ENCODE measurements at places on chromosomes 16 and 17.

DNA sequence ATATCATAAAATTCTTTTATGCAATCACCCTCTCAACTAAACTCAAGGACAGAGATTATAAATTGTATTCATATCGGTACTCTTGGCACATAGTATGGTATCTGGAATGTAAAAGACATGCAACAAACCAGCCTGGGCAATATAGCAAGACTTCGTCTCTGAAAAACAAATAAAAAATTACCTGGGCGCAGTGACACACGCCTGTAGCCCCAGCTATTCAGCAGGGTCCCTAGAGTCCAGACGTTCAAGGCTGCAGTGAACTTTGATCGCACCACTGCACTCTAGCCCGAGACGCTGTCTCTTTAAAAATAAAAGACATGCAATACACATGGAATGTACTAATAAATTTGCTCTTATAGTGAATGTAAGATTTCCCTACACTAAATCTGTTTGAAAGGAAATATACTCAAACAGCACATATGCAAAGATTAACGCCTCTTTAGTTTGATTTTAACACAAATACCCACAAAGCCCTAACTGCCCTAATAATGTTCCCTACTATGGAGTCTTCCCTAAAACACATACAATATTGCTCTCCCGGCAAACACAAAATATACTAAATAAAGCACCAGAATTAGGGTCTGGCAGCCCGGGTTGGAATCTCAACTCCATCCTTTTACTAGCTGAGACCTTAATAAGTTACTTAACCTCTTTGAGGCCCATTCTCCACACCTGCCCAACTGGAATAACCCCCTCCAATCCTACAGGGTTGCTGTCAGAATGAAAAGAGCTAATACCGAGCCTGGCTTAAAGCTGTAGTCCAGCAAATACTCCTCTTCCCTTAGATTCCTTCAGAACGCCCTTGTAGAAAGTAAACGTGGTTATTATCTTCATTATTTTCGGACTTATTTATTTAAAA, 1.2 kb downstream of the ABCA5 start:
- no peak for DNase-seq

DNA sequence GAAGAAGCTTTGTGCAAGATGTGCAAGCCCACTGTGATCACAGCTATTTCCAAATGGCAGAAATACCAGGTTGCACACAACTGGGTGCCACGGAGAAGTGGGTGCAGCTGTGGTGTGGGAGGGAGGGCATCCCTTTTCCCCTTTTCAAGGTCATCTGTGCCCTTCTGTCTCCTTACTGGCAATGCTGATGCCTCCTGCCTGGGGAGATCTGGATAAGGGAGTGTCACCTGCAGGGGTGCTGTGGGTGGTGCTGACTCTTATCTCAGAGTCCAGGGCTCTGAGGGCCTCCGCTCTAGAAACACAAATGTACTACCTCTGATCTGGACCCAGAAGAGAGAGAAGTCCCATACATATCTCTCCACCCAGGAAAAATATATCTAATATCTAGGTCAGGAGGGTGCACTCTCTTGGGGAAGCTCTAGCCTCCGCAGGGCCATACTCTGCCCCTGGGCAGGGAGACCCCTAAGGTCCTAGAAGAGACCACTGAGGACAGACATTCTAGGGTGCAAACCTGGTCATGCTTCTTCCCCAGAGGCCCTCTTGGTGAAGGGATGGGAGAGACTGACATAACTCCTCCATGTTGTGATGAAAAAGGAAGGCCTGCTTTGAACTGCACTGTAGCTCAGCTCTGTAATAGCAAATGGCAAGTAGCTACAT, 18.5 kb downstream of the NPRL3 start:
- no peak for DNase-seq

GRCh38 chr16:31476303-31477219, 4.6 kb downstream of the TGFB1I1 start:
- no peak for DNase-seq

- DNase-seq: no peak
Measured at GRCh38 chr17:49259663-49260010, 29.1 kb upstream of the PHOSPHO1 start.

DNA sequence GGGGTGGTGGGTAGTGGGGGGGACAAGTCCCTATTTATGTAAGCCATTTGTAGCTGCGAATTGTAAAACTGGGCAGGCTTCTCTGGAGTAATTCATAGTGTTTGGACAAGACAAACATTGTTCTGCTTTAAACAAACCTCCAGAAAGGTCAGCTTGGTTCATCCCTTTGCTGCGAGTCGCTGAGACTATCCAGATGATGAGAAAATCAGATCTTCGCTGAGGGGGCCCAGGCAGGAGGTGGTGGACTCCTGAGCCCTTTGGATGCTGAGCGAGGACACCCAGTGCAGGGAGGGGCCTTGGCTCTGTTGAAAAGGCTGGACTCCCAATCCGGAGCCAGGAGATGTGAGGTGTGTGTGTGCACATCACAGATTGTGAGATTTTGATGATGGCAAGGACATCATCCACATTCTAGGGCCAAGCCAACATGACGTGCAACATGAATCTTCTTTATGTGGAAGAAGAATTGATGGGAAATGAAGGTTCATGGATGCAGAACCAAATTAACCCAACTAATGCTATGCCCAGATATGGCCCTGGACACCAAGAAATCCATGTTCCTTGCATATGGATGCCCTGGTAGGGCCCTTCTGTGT, 15.0 kb upstream of the NTN1 start:
- no peak for DNase-seq

GRCh38 chr17:14297161-14297851, 3.6 kb upstream of the HS3ST3B1 start:
- DNase-seq: no peak

DNA sequence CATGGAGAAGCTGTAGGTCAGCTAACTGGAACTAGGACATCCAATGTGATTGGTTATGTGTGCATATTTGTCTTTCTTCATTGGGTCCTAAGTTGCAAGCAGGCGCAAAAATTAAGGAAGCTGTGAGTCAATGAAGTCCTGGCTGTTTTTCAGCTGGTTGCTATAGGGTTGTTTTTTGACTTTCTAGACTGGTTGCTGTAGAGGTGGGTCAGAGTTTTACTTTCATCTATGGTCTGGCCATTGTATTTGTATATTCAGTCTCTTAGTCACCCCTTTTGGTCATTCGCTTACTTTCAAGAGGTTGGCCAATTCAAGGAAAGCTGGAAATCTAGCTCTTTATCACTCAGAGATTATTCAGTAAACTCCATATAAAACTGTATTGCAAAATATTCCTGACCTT, 62.0 kb upstream of the AMZ2 start:
- DNase-seq: no peak

DNA sequence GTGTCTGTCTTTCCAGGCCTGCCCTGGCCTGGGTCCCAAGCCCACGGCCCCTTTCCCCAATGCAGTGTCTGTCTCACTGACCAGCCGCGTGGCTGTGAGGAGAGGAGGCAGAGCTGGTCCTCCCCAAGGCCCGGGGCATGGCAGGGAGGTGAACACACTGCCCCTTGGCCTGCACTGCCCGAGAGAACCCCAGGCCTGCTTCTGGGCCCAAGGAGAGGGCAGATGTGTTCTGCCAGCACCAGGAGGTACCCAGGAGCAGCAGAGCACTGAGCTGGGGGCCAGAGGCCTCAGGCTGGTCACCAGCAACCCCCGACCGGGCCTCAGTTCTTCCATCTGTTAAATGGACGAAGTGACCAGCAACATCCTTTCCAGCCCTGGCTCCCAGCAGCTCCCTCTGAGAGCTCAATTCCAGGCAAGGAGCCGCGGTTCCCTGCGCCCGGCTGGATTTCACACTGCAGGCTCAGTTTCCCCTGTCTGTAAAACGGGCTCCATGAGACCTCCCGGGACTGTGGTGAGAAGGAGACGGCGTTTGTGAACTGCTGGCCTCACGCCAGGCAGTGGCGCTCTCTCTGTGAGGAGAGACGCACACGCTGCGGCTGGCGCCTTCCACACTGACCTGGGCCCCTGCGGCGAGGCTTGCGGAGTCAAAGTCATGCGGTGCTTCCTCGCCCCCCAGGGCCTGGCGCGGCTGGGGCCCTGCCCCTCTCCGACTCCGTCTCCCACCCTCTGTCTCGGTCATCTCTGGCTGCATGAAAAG, 8.1 kb upstream of the ZFPM1 start:
- DNase-seq: no peak

DNA sequence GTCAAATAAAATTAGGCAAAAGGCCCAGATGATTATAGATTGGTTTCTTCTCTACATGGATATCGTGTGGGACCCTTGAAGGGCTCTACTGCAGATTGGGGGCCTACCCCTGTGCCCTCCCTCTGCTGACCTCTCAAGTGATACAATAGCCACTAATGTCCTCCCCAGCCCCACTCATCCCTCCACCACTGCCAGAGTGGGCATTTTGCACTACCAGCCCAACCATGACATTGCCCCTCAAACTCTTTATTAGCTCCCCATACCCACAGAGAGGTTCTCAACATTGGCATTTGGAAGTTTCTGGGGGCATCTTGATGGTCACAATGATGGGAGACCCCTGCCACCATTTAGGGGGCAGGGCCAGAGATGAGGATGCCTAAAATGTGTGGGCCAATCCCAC, 41.8 kb downstream of the CCDC182 start:
- DNase-seq: no peak

DNA sequence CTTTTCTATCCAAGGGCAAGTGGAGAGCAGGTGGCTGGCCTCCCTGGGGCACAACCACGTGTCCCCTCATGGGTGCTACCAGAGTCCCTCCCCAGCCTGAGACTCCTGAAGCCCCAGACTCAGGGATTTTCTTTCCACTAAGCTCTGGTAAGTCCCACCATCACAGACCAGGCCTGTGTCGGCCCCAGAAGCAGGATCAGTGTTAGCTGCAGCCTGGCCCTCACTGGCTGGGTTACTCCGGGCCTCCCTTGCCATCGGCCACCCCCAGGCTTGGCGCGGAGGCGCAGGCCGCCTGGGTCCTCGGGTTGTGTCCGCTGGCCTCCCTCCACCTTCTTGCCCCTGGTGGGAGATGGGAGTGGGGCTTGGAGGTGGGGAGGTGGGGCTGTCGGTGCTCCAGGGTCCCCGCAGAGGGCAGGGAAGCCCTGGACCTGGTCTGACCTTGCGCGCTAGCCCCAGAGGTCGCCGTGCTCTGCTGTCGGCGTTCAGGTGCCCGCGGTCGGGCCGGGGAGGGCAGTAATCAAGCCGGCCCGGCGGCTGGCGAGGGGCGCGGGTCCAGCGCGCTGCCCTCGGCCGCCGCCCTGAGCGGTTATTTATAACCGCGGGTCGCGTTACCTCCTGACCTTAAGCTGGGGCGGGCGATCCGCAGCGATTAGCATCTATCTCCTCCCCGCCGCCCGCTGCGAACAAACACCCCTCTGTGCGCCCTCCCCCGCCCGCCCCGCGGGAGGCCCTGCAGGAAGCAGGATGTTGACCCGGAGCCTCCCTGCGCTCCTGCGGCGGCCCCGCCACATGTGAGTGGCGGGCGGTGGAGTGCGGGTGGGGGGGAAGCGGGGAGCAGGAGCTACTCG, 78.1 kb upstream of the TOB1 start:
- no peak for DNase-seq

GRCh38 chr16:11632455-11632939, 35.8 kb upstream of the SNN start:
- DNase-seq: no peak

GRCh38 chr16:53925107-53925410, 221.1 kb downstream of the FTO start:
- no peak for DNase-seq

DNA sequence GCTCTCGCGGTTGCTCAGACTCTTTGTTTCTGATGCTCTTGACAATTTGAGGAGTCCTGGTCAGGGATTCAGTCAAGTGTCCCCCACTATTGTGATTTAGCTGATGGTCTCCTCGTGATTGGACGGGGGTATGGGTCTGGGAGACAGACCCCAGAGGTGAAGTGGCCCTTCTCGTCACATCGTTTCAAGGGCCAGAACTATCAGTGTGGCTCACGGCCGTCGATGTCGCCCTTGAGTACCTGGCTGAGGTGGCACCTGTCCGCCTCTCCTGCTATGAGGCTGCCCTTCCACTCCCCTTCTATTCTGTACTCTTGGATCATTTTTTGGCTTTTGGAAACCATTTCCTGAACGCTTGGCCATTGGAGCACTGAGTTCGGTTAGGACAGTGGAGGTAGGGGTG, 7.4 kb upstream of the MEAK7 start:
- no peak for DNase-seq

- no peak for DNase-seq
Measured at GRCh38 chr17:8914554-8914953, 47.1 kb upstream of the PIK3R6 start.

GRCh38 chr17:1773696-1774181, 11.9 kb downstream of the SERPINF1 start:
- no peak for DNase-seq

DNA sequence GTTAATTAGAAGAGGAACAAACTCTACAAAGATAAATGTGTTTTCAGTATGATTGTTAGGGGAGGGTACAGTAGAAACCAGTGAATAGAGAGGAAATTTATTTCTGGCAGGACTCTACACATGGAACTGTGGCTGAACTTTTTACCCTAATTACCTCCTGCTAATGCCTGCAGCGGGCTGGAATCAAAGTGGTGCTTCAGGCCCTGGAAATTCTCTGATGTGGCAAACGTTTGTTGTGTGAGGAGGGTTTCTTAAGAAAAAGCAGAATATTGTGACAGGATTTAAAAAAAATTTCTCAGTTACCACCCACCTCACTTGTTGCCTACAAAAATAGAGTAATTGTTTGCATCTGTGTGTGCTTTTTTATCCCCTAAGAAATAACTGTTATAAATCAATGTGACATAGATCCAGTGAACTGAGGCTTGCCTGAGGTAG, 154.5 kb downstream of the BCAS3 start:
- peak; percentile 62 for DNase-seq

DNA sequence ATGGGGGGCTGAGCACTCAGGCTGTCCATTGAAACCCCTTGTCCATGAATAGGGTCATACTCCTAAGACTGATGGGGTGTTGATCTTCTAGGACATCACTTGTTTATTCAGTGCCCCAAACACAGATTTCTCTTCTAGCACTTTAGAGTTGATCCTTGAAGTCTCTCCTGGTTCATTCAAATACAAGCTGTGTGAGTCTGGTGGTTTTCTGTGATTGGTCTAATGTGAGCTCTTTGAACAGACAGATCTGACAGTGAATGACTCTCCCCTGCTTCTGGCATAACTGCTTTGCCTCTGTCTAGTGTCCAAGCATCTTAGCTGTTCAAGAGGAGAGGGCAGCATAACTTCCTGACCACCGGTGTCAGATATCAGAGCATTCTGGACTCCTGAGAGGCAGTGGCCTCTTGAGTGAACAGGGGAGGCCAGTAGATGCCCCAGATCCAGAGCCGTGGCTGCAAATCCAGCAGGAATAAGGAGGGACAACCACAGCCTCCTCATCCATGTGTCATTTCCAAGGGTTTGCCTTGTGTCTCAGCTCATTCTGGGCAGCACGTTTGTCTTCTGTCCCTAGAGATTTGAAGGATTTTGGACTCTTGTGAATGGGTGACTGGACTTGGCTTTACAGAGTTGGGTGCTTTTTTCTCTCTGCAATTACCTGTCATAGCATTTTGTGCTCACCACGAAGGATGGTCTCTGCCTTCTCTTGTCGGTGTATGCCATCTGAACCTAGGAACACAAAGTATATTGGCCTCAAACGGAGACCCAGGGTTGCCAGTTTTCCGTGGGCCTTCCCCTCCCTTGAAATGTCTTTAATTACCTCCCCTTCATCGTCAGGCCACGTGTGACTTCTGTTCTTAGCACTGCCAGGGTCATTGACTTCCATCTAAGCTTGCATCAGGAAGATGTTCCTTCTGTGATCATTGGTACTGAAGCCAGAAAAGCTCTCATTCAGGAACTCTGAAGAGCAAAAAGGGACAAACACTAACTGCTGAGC, 13.9 kb upstream of the CLEC18C start:
- no peak for DNase-seq

- no peak for DNase-seq
Measured at GRCh38 chr17:72618001-72618509, 474.4 kb downstream of the SLC39A11 start.

- no peak for DNase-seq
Measured at GRCh38 chr17:50865060-50865867, 890 bp downstream of the TOB1 start.
